Lower lobe of right lung (tissue), 2 donors: ENCODE measurements at places on chromosomes 6 and 20. TPM values are rescaled to one million over a fixed set of nuclear protein-coding genes. Genes with fewer than 3 reads are reported as not detected.

DNA sequence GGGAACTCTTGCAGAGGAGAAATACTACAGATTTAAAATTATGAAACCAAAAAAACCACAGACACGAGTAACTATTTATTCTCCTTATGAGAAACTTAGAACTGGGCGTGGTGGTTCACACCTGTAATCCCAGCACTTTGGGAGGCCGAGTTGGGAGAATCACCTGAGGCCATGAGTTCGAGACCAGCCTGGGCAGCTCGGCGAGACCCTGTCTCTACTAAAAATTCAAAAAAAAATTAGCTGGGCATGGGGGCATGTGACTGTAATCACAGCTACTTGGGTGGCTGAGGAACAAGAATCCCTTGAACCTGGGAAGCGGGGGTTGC lies 36.8 kb downstream of the SSR1 start:
- no peaks in the 10 kb centered on the region for H3K27me3 ChIP-seq
- H3K36me3 ChIP-seq = no peaks in the 10 kb centered on the region
- H3K4me1 ChIP-seq = peaks cover 6% of the 10 kb centered on the region
- H3K27ac ChIP-seq = no peak overlapping the region
- H3K4me3 ChIP-seq = no peak overlapping the region

GRCh38 chr6:24743944-24744335 lies 25.0 kb upstream of the C6orf62 start:
- H3K4me1 ChIP-seq = peaks cover 13% of the 10 kb centered on the region
- no peaks in the 10 kb centered on the region for H3K27me3 ChIP-seq
- no peak overlapping the region for H3K4me3 ChIP-seq

- no peak overlapping the region for H3K27ac ChIP-seq
- peaks cover 27% of the 10 kb centered on the region for H3K36me3 ChIP-seq
- no peaks in the 10 kb centered on the region for H3K27me3 ChIP-seq
- H3K4me3 ChIP-seq = no peak overlapping the region
These were observed 38.4 kb downstream of the INSM1 start for GRCh38 chr20:20406306-20406705.

- H3K4me1 ChIP-seq = no peaks in the 10 kb centered on the region
- H3K4me3 ChIP-seq = no peak overlapping the region
- no peak for DNase-seq
- H3K27ac ChIP-seq = no peak overlapping the region
These were observed 752.2 kb upstream of the MARCKS start for GRCh38 chr6:113104951-113105350.

GRCh38 chr6:37192666-37193065 lies 22.7 kb downstream of the PIM1 start:
- no peak overlapping the region for H3K4me3 ChIP-seq
- H3K27me3 ChIP-seq = no peaks in the 10 kb centered on the region
- no peak for DNase-seq
- H3K27ac ChIP-seq = no peak overlapping the region
- H3K4me1 ChIP-seq = peaks cover 4% of the 10 kb centered on the region

DNA sequence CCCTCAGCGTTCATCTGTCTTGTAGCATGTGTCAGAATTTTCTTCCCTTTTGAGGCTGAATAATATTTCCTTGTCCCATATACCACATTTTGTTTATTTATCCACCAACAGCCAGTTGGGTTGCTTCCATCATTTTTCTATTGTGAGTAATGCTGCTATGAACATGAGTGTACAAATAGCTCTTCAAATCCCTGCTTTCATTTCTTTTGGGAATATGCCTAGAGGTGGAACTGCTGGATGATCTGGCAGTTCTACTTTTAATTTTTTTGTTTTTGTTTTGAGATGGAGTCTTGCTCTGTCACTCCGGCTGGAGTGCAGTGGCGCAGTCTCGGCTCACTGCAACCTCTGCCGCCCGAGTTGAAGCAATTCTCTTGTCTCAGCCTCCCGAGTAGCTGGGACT lies 64.7 kb downstream of the SASH1 start:
- no peaks in the 10 kb centered on the region for H3K36me3 ChIP-seq
- H3K4me3 ChIP-seq = no peak overlapping the region
- no peaks in the 10 kb centered on the region for H3K27me3 ChIP-seq
- H3K27ac ChIP-seq = peak overlapping the region; percentile 34

GRCh38 chr20:35828434-35828833 lies 56.6 kb downstream of the PHF20 start:
- no peaks in the 10 kb centered on the region for H3K27me3 ChIP-seq
- H3K36me3 ChIP-seq = peaks cover 4% of the 10 kb centered on the region
- H3K4me1 ChIP-seq = no peaks in the 10 kb centered on the region
- DNase-seq = no peak
- no peak overlapping the region for H3K27ac ChIP-seq

- DNase-seq = no peak
- H3K27ac ChIP-seq = no peak overlapping the region
- no peaks in the 10 kb centered on the region for H3K36me3 ChIP-seq
- H3K4me3 ChIP-seq = no peak overlapping the region
- peaks cover 8% of the 10 kb centered on the region for H3K4me1 ChIP-seq
- H3K27me3 ChIP-seq = peaks cover 10% of the 10 kb centered on the region
These were observed 197.0 kb downstream of the DLL1 start for GRCh38 chr6:170093658-170094596.

GSTA3 gene
- 2.1 TPM for total RNA-seq

GRCh38 chr20:50953821-50954220 lies 4.5 kb downstream of the DPM1 start:
- H3K4me1 ChIP-seq = peaks cover 31% of the 10 kb centered on the region
- no peak for DNase-seq
- H3K27ac ChIP-seq = no peak overlapping the region
- H3K36me3 ChIP-seq = peaks cover 67% of the 10 kb centered on the region

PRR18 gene
- total RNA-seq = 0.59 TPM
